ENCODE measurements at places on chromosomes 4 and X.

- DNase-seq: no peak
Observed at GRCh38 chr4:9952415-9952950, 68.8 kb downstream of the SLC2A9 start.

DNA sequence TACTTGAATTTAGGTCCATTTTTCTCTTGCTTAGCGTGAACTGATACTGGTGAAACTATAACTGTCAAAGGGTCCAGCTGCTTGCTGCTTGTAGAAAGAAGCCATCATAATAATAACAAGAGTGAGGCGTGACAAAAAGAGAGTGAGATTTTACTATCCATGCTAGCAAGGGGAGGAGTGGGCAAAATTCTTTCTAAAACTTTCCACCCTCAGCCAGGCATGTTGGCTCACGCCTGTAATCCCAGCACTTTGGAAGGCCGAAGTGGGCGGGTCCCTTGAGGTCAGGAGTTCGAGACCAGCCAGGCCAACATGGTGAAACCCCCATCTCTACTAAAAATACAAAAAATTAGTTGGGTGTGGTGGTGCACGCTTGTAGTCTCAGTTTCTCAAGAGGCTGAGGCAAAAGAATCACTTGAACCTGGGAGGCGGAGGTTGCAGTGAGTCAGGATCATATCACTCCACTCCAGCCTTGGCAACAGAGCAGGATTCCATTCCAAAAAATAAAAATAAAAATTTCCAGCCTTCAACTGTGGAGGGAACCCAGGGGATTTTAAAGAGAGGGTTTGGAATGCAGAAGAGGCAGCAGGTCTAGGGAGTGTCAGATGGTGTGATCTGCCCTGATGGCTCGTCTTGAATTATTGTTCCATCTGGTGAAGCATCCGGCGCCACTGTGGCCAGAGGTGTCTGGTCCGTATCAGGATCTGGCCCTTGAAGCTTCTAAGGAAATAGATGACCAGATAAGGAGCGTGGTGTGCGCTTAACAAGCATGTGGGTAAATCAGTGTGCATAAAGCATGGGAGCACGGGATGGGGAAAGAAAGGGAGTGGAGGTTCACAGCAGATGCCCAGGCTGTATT, 51.8 kb downstream of the LRP2BP start:
- no peak for DNase-seq

GRCh38 chr4:11496351-11496829, 67.7 kb upstream of the HS3ST1 start:
- DNase-seq: no peak

GRCh38 chrX:81202456-81202819, 536 bp downstream of the SH3BGRL start:
- no peak for DNase-seq

DNA sequence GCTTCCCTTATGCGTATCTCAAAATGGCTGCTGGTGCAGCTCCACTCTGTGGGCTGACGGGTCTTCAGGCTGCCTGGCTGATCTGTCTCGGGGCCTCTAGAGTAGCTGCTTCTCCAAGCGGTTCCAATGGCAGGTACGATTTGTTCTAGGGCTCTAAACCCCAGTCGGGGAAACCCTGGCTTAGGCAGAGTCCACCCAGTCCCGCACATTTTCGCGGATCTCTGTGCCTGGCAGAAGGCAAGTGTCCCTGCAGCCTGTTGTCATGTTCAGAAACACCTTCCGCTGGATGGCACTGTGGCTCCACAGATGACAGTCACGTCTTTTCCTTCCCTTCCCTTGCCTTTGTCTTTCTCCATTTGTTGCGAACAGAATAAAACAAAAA, 54.4 kb downstream of the NBDY start:
- DNase-seq: no peak
